ENCODE measurements at places on chromosomes 4 and X. TPM values are rescaled to one million over a fixed set of nuclear protein-coding genes. Genes with fewer than 3 reads are reported as not detected.

The PRR32 gene
- total RNA-seq: not detected

- DNase-seq: peak; percentile 91
Measured at GRCh38 chr4:1746265-1746691, 25.0 kb downstream of the TACC3 start.

- DNase-seq: peak; percentile 10
Measured at GRCh38 chrX:105190252-105190853, 30.1 kb downstream of the TEX13A start.

GRCh38 chrX:25858273-25858880, 279.8 kb upstream of the MAGEB18 start:
- no peak for DNase-seq

- DNase-seq: no peak
Measured at GRCh38 chr4:135338181-135338580, 1136.6 kb upstream of the PABPC4L start.

GRCh38 chr4:83174844-83175414, 60.4 kb upstream of the PLAC8 start:
- DNase-seq: no peak

The BRS3 gene
- not detected for total RNA-seq

The KLF3 gene
- 24.8 TPM for total RNA-seq

- DNase-seq: peak; percentile 59
Measured at GRCh38 chr4:120071192-120071795, 4.6 kb upstream of the MAD2L1 start.

The NDST3 gene
- 0.59 TPM for total RNA-seq

- peak; percentile 2 for DNase-seq
Measured at GRCh38 chr4:102392033-102392744, 46.9 kb upstream of the SLC39A8 start.

The PHOX2B gene
- not detected for total RNA-seq

DNA sequence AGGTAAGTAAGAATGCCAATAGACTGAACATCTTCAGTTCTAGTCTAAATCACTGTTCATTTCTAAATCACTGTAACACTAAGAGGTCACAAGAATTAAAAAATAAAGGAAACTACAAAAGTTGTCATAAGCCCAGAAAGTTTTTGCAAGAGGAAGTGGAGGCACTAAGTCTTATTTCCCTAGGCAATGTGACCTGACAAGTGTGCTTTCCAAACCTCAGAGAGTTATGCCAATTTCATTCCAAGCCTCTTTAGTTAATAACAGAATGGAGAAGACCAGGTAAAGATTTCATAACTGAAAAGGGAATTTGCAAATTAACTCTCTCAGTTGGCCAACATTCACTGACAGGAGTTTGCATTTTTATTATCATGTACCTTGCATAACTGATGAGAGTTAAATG, 40.5 kb downstream of the BBS12 start:
- no peak for DNase-seq

DNA sequence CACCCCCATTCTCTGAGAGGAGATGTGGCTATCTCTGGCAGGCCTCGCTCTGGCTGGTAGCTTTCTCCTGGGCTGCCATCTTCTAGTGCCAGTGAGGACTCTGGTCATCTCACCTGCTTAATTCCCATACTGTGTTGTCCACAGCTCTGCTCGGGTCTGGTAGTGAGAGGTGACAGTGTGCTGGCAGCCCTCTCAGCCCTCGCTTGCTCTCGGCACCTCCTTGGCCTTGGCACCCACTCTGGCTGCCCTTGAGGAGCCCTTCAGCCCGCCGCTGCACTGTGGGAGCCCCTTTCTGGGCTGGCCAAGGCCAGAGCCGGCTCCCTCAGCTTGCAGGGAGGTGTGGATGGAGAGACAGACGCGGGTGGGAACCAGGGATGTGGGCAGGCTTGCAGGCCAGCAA, 52.7 kb downstream of the CPLX1 start:
- DNase-seq: no peak

The SAT1 gene
- total RNA-seq: 168 TPM

The AMBN gene
- total RNA-seq: 0.15 TPM

The ENPEP gene
- 1.5 TPM for total RNA-seq

DNA sequence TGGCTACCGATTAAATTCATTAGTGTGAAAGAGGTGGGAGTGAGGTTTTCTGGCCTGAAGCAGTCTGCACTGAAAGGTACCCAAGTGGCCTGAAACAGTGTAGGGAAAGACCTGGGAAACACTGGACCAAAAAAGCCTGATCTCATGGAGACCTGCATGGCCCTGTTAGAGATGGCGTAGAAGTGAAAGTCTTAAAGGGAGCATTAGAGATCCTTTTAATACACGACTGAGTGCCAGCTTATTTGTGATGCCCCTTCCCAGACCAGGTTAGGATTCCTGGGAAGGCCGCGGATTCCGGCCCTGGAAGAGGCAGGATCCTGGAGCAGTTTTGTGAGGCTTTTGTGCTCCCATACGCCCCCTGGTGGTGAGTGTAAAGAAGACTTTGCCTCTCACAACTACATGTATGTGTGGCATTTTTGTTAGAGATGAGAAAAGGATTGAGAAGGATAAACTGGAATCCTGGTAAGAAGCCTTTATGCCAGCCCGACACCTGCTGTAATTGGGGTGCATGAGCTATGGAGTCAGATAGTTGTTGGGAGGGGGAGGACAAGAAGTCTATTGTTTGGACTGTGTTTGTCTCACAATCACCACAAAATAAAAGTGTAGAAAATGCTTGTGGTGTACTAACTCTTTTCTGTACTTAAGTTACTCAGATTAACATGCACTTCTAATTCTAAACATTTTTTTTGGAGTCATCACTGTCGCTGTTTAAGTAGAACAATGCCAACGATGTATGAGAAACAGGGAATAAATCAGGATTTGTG, 54.0 kb downstream of the JADE1 start:
- peak; percentile 88 for DNase-seq

The SMARCA1 gene
- total RNA-seq: 92.1 TPM

DNA sequence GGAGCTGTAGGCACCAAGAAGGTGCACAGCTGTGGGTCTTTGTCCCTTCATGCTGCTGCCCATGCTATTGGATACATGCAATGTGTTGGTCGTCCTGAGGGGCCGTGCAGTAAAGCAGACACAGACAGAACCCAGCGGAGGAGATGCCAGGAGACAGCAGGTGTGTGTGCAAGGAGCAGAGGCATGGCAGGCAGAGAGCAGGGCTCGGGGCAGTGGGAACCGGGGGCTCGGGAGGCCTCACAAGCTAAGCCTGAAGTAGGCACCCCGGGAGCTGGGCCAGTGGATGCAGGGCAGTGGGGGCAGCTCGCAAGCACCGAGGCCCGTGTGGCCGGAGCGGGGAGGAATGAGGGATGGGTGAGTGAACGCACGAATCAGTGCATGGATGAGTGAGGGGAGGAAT, 13.2 kb downstream of the HTRA3 start:
- DNase-seq: no peak

GRCh38 chrX:65726715-65727114, 59.3 kb downstream of the MSN start:
- no peak for DNase-seq

DNA sequence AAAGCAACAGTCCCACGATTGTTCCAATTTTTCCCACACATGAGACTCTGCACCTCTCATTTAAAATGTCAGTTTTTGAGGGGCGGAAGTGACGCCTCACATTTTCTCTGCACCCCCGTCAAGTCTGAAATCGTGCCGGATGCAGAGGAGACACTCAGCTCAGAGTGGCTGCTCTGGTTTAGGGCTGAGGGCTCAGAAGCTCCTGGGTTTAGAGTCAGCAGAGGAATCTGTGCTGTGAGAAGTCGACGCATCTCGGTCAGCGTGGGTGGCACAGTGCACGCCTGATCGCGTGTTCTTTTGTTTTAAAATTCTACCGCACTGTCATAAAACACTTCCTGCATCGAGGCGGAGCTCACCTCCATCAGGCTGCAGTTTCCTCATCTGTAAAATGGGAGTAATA, 116.7 kb upstream of the ADRA2C start:
- DNase-seq: no peak

The ZNF157 gene
- 1.4 TPM for total RNA-seq

The DCAF12L1 gene
- total RNA-seq: 2.0 TPM

DNA sequence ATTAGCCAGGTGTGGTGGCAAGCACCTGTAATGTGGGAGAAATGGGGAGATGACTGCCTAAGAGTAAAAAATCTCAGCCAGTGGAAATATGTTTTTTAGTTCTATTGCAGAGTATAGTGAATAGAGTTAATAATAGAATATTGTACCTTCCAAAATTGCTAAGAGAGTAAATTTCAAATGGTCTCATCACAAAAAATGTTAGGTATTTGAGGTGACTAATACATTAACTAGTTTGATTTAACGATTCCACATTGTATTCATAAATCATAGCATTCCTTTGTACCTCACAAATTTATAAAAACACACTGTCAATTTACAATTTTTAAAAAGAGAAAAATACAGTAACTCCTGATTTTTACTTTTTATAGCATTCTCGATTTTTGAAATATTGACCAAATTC, 681.5 kb upstream of the EPHA5 start:
- no peak for DNase-seq

Measured in neural progenitor cell (in vitro differentiated cells).